ENCODE measurements at places on chromosomes 1 and 21.

DNA sequence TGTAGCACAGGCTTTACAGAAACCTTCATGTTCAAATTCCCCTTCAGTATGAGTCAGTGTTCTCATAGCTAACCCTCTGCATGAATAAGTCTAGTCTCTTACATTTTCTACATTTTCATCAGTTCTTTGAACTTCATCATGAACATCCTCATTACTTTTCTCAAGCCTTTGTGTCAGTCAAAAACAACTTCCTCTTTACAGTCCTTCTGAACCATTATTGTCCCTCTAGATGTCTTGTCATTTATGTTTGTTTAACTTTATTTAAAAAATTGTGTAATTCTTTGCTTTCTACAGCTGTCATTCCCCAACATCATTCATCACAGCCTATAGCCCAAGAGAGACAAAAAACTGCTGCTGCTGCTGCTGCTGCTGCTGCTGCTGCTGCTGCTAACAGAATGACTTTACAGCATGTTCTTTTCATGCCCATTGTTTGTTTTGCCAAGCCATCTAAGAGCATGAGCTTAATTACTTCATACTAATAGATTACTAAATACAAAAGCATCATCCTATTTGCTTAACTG is 133.1 kb downstream of the LRRC40 start:
- DNase-seq: no peak

DNA sequence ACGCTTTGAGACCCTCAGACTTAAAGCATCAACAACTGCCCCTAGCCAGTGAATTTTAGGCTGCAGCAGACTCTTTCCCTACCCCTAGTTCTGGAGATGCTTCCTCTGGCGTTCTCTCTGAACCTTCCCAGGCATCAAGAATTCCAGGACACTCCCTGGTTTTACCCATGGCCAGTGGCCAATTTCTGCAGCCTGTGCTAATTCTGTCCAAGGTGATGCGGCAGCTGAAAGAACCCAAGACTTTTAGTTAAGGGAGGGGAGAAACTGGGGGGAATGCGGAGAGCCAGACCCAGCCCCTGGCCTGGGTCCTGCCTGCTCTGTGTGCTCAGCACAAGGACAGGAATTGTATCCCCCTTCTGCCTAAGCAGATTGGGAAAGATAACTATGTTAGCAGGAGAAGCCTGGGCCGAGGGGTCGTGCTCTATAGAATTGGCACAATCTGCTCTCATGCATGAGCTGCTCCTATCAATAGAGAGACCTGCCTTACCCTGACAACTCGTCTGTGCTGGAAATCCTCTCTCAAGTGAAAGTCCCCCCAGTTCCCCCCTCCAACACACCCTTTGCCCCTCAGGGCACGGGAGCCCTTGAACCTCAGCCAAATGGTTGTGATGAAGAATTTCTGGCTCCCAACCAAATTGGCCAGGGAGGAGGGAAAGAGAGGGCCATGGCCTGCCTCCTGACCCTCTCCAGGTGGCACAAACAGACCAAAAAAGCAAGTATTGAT is 5.4 kb upstream of the GJA8 start:
- no peak for DNase-seq

- no peak for DNase-seq
Observed at GRCh38 chr1:169240449-169241232, 127.0 kb downstream of the NME7 start.

- no peak for DNase-seq
Observed at GRCh38 chr1:220927442-220927841, 48.2 kb downstream of the HLX start.

GRCh38 chr1:233928123-233928522 is 23.6 kb downstream of the SLC35F3 start:
- no peak for DNase-seq

GRCh38 chr1:240635466-240636256 is 23.7 kb upstream of the GREM2 start:
- no peak for DNase-seq

GRCh38 chr1:204962742-204963632 is 80.0 kb upstream of the CNTN2 start:
- no peak for DNase-seq

- no peak for DNase-seq
Observed at GRCh38 chr1:93275634-93276295, 69.9 kb upstream of the DR1 start.

GRCh38 chr21:45948576-45949141 is 32.9 kb upstream of the COL6A1 start:
- no peak for DNase-seq

DNA sequence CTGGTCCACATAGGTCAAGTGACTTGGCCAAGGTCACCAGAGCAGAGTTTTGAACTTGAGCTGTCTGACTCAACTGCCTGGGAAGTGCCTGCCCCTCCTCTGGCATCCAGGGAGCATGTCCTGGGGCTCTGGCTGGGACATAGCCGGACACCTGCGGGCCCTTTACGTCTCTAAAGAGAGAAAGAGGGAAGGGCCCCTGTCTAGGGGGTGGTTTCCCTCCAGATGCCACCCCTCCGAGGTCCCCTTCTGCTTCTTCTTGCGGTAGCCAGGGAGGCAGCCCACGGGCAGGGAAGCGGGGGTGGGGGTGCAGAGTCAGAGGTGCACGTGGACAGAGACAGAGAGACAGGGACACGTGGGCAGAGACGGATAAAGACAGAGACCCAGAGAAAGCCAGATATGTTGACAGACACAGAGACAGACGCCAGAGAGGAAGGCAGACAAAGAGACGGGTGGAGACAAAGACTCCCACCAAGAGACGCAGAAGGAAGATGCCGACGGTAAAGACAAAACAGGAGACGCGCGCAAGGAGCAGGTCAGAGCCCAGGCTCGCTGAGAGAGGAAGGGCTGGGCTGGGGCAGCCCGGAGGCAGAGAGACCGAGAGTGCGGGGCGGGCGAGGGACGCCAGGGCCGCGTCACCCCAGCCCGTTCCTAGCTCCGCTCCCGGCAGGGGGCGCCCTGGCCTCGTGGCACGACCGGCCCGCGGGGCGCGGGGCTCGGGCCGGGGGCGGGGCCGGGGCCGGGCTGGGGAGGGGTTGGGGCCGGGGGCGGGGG is 458 bp upstream of the ALPL start:
- DNase-seq: peak; percentile 10

- no peak for DNase-seq
Observed at GRCh38 chr1:228397966-228398365, 8.7 kb downstream of the TRIM11 start.

GRCh38 chr1:167229719-167230385 is 9.2 kb downstream of the POU2F1 start:
- no peak for DNase-seq

- no peak for DNase-seq
Observed at GRCh38 chr1:69814926-69815325, 247.2 kb downstream of the LRRC7 start.

- no peak for DNase-seq
Observed at GRCh38 chr1:36961062-36961615, 73.2 kb downstream of the GRIK3 start.

GRCh38 chr1:18058981-18059605 is 48.5 kb upstream of the IGSF21 start:
- no peak for DNase-seq

- DNase-seq: no peak
Observed at GRCh38 chr21:42704861-42705260, 51.4 kb downstream of the PDE9A start.

- DNase-seq: no peak
Observed at GRCh38 chr21:15686506-15686905, 43.3 kb upstream of the USP25 start.

DNA sequence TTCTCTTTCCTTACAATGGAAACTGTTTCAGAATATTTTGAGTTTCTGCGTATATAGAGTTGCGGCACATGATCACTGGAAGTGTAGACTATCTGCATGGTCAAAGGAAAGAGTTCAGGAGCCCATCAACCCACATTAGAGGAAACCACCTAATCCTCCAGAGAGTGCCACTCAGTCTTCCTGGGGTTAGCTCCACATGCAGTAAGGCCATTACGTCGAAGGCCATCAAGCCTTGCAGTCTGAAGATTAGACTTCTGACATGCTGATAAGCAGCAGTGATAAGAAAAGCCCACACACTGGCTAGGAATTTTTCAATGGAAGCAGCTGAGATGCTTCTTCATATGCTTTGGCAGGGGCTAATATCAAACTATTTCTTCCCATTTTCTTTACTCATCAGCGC is 7.6 kb downstream of the ZNF669 start:
- no peak for DNase-seq

DNA sequence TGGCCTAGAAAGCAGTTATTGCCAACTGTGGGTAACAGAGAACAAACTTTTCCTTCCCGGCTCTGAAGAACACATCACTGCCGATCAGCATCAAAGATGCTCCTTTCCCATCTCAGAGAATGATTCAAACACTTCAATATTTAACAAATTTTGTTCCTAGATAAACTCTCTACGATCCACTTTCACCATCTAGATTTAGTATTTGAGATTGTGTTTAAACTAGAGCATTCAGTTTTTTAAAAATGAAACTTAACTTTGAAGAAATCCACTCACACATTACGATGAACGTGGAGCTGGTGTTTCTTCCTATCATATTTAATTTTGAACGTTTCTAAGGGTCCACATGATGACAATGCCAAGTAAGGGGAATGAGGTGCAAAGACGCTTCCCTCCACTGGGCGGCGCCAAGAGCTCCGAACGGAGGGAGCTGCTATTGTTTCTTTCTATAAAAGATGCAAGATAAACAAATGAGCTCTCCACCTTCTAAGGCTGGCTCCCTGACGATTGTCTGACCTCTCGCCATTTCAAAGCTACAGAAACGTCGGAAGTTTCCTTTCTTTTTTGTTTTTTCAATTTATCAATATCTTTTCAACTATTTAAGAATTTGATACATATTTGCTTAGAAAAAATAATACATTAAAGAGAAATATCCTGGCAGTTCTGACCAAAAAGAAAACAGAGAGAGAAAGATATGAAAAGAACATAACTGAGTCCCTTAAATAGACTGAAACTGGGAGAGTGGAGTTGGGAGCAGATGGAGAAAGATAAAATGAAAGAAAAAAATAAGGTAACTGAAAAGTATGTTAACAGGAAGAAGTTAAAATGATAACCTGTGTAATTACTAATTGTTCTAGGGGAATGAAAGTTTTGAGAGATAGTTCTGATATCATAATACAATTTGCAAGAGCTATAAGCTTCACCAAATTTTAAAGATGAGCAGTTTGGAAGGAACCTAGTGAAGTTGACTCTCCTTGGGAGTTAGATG is 4.4 kb upstream of the BARHL2 start:
- DNase-seq: no peak

GRCh38 chr21:23401278-23401677 is 2206.0 kb downstream of the MRPL39 start:
- no peak for DNase-seq

DNA sequence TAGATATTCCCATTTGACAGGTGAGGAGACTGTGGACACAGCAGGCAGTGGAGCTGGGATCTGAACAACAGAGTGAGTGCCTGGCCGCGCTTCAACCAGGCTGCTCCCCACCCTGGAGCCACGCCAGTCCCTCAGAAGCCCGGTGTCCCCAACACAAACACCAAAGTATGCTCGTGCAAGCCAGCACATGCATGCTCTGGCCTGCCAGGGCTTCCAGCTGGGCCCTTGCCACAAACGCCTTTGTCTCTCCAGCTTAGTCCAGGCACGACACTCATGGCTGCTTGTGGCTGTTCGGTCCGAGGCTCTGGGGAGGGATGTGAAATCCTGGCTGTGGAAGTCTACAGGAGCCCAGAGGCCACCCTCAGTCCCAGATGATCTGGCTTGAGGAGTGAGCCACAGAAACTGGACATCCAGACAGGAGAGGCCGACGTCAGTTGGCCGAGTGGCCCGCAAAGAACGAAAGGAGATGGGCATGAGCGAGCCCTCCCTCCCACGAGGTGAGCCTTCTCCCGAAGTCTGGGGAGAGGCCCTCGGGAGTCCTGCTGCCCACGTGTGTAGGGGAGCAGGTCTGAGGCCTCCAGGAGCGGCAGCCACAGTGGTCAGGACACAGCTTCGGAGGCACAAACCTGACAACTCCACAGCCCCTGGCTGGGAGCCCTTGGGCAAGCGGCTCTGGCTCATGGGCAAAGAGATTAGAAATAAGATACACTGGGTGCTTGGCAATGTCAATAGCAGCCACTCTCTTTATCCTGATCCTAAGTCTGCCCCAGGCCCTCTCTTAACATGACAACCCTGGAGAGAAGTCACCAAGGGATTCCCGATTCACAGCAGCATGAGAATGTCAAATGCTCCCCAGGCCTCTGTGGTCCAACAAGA is 117.1 kb upstream of the IFFO2 start:
- DNase-seq: no peak

GRCh38 chr1:2778220-2778592 is 23.3 kb downstream of the TTC34 start:
- DNase-seq: no peak

DNA sequence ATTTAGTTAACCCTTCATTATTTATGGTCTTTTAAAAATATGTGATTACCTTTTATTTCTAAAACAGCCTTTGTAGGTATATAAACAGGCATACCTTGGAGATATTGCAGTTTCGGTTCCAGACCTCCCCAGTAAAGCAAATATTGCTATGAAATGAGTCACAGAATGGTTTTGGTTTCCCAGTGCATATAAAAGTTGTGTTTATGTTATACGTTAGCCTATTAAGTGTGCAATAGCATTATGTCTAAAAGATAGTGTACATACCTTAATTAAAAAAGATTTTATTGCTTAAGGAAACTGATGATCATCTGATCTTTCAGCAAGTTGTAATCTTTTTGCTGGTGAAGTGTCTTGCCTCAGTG is 44.1 kb downstream of the XCL2 start:
- no peak for DNase-seq

- DNase-seq: no peak
Observed at GRCh38 chr21:28220680-28221079, 772.0 kb downstream of the LTN1 start.

DNA sequence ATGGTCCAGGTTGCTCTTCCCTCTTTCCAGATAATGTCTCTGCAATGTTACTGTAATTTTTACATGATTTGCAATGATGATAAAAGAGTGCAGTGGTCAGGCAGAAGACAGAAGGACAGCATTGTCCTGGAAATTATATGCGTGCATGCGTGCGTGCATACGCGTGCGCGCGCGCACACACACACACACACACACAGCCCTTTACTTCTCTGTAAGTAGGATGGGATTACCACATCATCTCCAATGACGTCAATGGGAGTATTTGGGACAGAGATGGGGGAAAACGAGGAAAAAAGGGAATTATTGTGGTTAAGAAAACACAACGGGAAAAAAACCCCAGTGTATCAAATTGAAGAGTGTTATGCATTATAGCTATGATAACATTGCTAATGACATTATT is 99.7 kb downstream of the SPAG17 start:
- no peak for DNase-seq

- no peak for DNase-seq
Observed at GRCh38 chr1:147062956-147063355, 109.3 kb downstream of the PRKAB2 start.

- peak; percentile 82 for DNase-seq
Observed at GRCh38 chr1:227766015-227766634, 30.9 kb downstream of the SNAP47 start.

GRCh38 chr21:33266050-33266788 is at the start of gene IL10RB:
Gene IL10RB (plus strand): TSS chr21:33266367. CDS start chr21:33266466, 99 bp downstream.
- peak; percentile 61 for DNase-seq

Measured in T-helper 22 cell (primary cell).